Suprapubic skin (tissue), 4 donors: ENCODE measurements at places on chromosomes 7 and 10. TPM values are rescaled to one million over a fixed set of nuclear protein-coding genes. Genes with fewer than 3 reads are reported as not detected.

CALHM3 gene
- not detected for total RNA-seq

ACSM6 gene
- total RNA-seq = 4.7 TPM

CISD1 gene
- total RNA-seq = 17.8 TPM

FRMPD2 gene
- not detected for total RNA-seq

ADAM8 gene
- 4.4 TPM for total RNA-seq

INSIG1 gene
- 32.0 TPM for total RNA-seq

TMEM236 gene
- 0.11 TPM for total RNA-seq

PDGFA gene
- total RNA-seq = 16.8 TPM

DNA sequence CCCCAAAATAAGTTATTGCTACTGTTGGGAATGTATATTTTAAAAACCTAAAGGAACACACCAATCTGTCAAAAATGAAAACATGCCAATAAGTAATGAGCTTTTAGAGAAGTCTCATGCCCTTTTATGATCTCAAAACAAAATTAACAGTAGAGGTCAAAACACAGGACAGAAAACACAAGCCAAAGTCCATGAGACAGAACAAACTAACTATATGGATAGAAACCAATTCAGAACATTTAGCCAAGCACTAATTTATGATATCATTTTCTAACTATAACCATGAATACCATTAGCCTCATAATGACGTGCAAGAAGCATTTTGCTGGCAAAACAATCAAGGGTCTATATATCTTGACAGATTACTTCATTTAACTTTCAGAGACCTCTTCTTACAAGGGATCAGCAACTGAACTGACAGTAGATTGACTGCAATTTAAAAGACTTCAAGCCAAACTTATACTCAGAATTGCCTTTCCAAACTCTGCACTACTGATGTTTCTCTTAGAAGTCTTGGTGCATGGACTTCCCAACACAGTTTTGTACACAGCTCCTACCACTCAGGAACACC, 200.9 kb downstream of the DOCK4 start:
- no peaks in the 10 kb centered on the region for H3K36me3 ChIP-seq
- DNase-seq = no peak
- no peak overlapping the region for H3K4me3 ChIP-seq
- H3K27ac ChIP-seq = no peak overlapping the region
- H3K27me3 ChIP-seq = no peaks in the 10 kb centered on the region

- DNase-seq = no peak
- H3K4me1 ChIP-seq = no peaks in the 10 kb centered on the region
- no peak overlapping the region for H3K4me3 ChIP-seq
- H3K27ac ChIP-seq = no peak overlapping the region
Observed at GRCh38 chr10:34235164-34235832, 579.8 kb downstream of the PARD3 start.

DNA sequence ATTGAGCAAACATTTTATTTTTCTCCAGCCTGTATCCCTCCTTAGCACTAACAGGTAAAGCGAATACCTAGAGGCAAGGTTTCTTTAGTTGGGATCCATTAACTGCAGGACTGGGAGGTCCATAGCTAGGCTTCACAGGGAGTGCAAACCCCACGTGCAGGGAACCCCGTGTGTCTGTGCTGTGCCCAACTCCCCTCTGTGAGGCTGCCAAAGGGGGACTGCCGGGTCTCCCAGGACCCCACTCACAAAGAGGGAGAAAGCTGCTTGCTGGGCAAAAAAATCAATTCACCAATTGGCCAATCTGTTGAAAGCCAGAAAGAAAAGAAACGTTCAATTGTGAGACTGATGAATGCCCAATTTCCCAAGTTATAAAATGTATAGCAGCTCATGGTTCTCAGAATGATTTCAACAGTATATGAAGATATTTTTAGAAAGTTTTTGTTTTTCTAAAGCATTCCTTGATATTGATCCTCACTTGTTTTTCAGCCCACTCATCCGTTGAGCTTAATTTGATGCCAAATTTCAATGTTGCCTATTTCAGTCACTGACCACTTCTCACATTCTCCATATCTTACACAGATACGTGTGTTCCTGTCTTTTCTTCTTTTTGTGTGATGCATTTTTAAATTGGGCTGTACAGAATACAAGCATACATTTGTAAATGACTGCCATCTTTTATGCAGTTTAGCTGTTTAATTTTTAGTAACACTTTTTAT, 202.7 kb upstream of the PRSS58 start:
- H3K4me3 ChIP-seq = no peak overlapping the region
- no peaks in the 10 kb centered on the region for H3K27me3 ChIP-seq
- no peaks in the 10 kb centered on the region for H3K4me1 ChIP-seq
- no peaks in the 10 kb centered on the region for H3K36me3 ChIP-seq

GRCh38 chr7:155202106-155202871, 95.4 kb upstream of the INSIG1 start:
- H3K4me1 ChIP-seq = no peaks in the 10 kb centered on the region
- H3K4me3 ChIP-seq = no peak overlapping the region
- DNase-seq = no peak
- no peak overlapping the region for H3K27ac ChIP-seq
- no peaks in the 10 kb centered on the region for H3K36me3 ChIP-seq
- no peaks in the 10 kb centered on the region for H3K27me3 ChIP-seq

DNA sequence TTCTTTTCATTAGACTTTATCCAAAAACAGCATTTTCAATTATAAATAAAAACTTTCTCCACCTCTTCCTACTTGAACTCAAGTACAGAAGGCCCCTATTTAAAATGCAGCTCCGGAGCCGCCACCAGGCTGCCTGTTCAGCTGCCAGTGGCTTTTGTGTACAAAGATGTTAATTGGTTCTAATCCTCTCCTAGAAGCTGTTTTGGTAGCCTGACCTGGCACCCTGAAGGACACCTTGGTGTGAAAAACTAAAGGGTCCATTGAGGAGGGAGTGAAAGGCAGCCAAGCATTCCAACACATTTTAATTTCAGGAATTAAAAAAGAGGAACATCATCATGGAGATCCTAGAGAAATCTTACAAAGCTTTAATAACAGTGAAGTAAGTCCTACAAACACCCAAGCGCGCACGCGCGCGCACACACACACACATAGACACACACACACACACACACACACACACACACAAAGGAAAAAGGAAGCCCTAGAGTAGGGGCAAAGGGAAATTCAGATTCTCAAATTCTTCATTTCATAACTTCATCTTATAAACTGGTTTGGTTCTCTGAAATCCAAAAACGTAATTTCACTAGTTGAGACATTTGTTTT, 41.4 kb downstream of the VAX1 start:
- no peak overlapping the region for H3K27ac ChIP-seq
- no peak overlapping the region for H3K4me3 ChIP-seq
- H3K27me3 ChIP-seq = peaks cover 6% of the 10 kb centered on the region
- no peak for DNase-seq
- H3K4me1 ChIP-seq = no peaks in the 10 kb centered on the region
- H3K36me3 ChIP-seq = no peaks in the 10 kb centered on the region

DNA sequence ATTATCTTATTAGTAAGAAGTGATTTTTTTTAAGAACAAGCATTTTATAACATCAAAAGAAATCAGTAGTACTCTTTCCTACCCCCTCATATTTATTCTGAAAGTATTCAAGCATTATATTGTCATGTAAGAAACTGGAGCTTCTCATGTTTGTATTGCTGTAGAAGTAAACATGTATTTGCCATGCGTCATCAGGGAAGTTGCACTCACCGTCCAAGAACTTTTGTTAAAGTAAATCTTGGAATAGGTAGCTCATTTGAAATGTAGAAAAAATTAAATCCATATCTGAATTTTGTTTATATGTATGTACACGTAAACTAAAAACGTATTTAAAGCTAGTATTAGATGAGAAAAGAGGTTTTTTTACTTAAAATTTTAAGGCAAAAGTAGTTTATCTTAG, 96.8 kb downstream of the PTEN start:
- no peaks in the 10 kb centered on the region for H3K27me3 ChIP-seq
- peaks cover 6% of the 10 kb centered on the region for H3K4me1 ChIP-seq
- no peak for DNase-seq
- no peak overlapping the region for H3K4me3 ChIP-seq

DNA sequence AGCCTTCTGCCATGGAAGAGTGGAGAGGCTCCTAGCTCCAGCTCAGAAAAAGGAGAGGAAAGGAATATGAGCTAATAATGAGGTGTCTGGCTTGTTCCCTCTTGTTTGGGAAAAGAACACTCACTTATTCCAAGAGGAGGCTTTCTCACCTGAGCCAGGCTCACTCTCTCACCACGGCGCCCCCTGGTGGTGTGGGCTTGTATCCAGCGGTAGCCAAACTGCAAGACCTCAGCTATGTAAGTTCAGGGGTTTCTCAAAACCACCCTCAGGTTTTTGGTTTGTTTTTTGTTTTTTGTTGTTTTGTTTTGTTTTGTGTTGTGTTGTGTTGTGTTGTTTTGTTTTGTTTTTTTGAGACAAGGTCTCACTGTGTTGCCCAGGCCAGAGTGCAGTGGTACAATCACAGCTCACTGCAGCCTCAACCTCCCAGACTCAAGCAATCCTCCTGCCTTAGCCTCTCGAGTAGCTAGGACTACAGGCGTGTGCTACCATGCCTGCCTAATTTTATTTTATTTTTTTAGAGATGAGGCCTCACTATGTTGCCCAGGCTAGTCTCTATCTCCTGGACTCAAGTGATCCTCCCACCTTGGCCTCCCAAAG, 124.0 kb downstream of the TMEM130 start:
- H3K36me3 ChIP-seq = no peaks in the 10 kb centered on the region
- no peak overlapping the region for H3K27ac ChIP-seq
- no peak overlapping the region for H3K4me3 ChIP-seq
- H3K4me1 ChIP-seq = no peaks in the 10 kb centered on the region

- no peaks in the 10 kb centered on the region for H3K27me3 ChIP-seq
- no peak overlapping the region for H3K27ac ChIP-seq
- no peak for DNase-seq
Observed at GRCh38 chr7:42332605-42333222, 95.7 kb upstream of the GLI3 start.

DNA sequence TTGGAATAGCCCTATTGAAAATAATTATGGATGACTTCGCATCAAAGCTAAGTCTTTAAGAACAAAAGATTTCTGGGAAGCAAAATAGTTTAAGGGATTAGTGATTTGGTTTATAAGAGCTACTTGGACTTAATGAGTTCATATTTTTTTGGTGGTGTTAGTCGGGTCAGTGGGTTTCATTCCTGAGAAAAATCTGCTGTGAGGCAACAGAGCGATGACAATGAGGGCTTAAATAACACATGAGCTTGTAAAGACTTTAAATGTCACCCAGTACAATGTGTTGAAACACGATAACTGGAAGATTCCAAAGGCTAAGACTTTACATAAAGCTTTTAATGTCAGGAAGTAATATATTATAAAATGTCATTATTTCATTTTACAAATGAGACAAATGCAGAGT, 178.8 kb downstream of the ARL4A start:
- no peaks in the 10 kb centered on the region for H3K36me3 ChIP-seq
- no peak for DNase-seq
- no peaks in the 10 kb centered on the region for H3K27me3 ChIP-seq

DNA sequence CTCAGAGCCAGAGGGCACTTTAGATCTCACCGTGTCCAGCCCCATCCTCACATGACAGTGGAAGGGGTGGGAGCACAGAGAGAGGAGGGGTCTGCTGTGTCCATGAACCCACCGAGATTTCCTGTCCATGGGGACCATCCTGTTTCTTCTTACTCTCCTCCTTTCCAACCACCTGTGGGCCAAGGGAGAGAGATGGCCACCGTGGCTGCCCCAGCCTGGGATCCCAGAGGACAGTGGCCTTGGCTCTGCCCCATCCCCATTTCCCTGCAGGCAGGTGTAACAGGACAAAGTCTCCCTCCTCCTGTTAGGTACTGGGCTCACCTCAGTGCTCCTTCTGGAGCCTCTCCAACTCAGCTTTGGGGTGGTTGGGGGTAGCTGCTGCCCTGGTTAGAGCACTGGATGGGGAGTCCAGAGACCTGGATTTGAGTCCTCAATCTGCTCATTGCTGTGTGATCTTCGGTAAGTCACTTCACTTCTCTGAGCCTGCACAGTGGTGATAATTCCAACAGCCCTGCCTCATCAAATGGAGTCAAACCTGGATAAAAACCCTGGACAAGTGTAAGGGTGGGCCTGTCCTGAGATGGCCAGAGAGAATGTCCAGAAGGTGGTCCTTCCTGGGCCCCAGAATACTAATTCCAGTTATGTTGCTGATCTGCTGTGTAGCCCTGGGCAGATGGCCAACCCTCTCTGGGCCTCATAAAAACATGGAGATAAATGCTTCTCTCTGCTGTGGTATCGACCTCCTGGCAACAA, 17.8 kb upstream of the PCBD1 start:
- no peaks in the 10 kb centered on the region for H3K4me1 ChIP-seq
- H3K4me3 ChIP-seq = no peak overlapping the region
- no peak overlapping the region for H3K27ac ChIP-seq
- H3K36me3 ChIP-seq = no peaks in the 10 kb centered on the region
- peak; percentile 43 for DNase-seq

DNA sequence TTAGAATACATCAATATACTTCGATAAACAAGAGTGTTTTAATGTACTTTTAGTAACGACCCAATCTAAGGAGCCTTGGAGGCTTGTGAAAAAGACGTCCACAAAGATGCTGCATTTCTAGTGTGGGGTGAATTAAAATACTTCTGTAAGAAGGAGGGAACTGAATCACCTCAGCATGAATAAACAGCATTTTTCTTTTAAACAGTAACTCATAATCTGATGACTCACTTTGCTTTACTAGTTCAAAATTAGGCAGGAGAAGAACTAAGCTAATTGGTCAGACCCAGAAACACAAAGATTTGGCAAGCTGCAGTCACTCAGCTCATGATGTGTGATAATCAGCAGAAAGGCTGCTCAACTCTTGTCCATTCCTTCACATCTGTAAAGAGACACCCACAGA, 24.2 kb downstream of the NCOA4 start:
- H3K4me1 ChIP-seq = no peaks in the 10 kb centered on the region
- no peak overlapping the region for H3K4me3 ChIP-seq
- no peaks in the 10 kb centered on the region for H3K27me3 ChIP-seq
- H3K27ac ChIP-seq = no peak overlapping the region
- H3K36me3 ChIP-seq = peaks cover 93% of the 10 kb centered on the region

DNA sequence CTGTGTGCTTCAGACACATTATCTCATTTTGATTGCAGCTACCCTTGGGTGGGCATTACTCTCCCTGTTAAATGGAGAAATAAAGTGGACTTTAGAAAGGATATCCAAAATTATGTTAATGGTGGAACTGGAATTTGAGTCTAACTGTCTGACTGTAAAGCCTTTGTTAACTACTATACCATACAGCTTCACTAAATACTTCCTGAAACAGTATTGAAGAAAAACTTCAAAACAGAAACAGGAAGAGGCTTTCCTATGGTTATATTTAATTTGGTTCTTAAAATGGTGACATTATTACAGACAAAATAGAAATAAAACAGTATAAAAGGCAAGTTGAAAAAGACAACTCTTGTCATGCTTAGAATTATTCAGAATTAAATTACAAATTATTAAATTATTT, 25.0 kb downstream of the SPAG6 start:
- peaks cover 10% of the 10 kb centered on the region for H3K27me3 ChIP-seq
- no peaks in the 10 kb centered on the region for H3K4me1 ChIP-seq
- no peak overlapping the region for H3K4me3 ChIP-seq
- no peaks in the 10 kb centered on the region for H3K36me3 ChIP-seq
- no peak overlapping the region for H3K27ac ChIP-seq
